ENCODE measurements at places on chromosomes 12 and 14. TPM values are rescaled to one million over a fixed set of nuclear protein-coding genes. Genes with fewer than 3 reads are reported as not detected.

Gene EPS8
- polyA plus RNA-seq = 34.5 TPM

- no peak for DNase-seq
- no peak overlapping the region for H3K27ac ChIP-seq
- peaks cover 40% of the 10 kb centered on the region for H3K27me3 ChIP-seq
- no peaks in the 10 kb centered on the region for H3K36me3 ChIP-seq
- H3K4me1 ChIP-seq = no peaks in the 10 kb centered on the region
Observed at GRCh38 chr14:100786576-100787219, 39.2 kb upstream of the MEG3 start.

GRCh38 chr12:23707270-23707669 is 242.2 kb downstream of the SOX5 start:
- no peaks in the 10 kb centered on the region for H3K36me3 ChIP-seq
- no peaks in the 10 kb centered on the region for H3K27me3 ChIP-seq
- no peak for DNase-seq
- no peak overlapping the region for H3K4me3 ChIP-seq
- no peaks in the 10 kb centered on the region for H3K4me1 ChIP-seq

GRCh38 chr12:124617615-124618014 is 50.2 kb upstream of the NCOR2 start:
- no peaks in the 10 kb centered on the region for H3K27me3 ChIP-seq
- H3K4me1 ChIP-seq = peaks cover 8% of the 10 kb centered on the region
- H3K36me3 ChIP-seq = no peaks in the 10 kb centered on the region
- H3K27ac ChIP-seq = no peak overlapping the region

- DNase-seq = no peak
- H3K4me1 ChIP-seq = no peaks in the 10 kb centered on the region
- no peaks in the 10 kb centered on the region for H3K36me3 ChIP-seq
- H3K4me3 ChIP-seq = no peak overlapping the region
- H3K27ac ChIP-seq = no peak overlapping the region
Observed at GRCh38 chr12:115380546-115381120, 696.7 kb upstream of the TBX3 start.

DNA sequence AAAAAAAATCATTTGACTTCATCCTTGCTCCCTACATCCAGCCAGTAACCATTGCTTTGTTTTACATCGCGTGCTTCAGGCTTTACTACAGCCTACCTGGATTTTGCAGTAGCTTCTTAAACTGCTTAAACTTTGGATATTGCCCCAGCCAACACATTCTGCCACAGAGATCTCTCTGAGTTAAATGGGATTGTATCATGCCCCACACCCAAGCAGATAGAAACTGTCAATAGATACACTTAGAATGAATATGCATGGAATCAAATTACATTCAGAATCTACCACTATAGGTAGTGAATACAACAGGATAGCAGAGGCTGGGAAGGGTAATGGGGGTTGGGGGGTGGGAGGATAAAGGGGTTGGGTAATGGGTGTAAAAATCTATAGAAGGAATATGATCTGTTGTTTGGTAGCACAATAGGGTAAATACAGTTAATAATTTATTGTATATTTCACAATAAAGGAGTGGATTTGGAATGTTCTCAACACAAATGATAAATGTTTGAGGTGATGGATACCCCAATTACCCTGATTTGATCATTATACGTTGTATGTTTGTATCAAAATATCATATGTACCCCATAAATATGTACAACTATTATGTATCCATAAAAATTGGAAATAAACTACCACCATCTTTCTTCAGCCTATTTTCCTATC is 2.7 kb upstream of the MYRFL start:
- no peaks in the 10 kb centered on the region for H3K27me3 ChIP-seq
- no peaks in the 10 kb centered on the region for H3K36me3 ChIP-seq

DNA sequence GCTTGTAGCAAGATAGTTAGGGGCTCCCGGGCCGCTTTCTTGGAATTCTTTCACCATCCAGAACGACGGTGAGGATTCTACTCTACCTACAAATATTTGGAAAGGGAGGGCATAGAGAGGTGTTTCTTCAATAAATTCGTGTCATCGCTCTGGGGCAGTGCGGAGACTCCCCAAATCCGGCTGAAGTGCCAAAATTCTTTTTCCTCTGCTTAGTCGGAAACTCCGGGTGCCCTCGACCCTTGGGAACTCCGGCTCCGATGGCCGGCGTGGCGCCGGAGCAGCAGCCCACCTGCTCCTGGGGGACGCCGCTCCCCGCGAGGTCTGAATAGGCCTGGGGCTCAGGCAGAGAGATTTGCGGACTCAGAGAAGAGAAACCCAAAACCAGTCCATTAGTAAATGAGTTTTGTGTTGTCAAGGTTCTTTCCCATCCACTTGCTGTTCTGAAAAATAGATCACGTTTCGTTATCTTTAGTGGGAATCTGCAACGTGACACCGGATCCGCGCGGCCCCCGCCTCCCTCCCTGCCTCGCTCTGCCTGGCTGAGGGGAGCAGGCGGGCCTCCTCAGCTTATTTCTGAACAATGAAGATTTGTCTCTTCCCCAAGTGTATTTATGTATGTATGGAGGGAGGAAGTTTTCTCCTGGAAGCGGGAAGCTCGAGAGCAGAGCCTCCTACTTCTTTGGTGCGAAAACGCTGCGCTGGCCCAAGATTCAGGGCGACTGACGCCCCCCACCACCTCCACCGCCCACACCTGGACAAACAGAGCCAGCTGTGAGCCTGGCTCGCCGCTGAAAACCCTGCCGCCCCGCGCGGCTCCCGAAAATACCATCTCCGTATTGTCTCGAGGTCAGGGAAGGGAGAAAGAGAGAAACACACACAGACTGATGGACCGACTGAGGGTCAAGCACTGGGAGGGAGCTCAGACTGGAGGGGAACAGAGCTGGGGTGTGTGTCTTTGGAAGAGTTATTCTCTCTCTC is 3.7 kb upstream of the SIX1 start:
- no peak overlapping the region for H3K27ac ChIP-seq
- H3K4me1 ChIP-seq = peaks cover 63% of the 10 kb centered on the region
- no peak overlapping the region for H3K4me3 ChIP-seq
- H3K36me3 ChIP-seq = no peaks in the 10 kb centered on the region
- H3K27me3 ChIP-seq = peaks cover 99% of the 10 kb centered on the region
- DNase-seq = no peak

Data from heart right ventricle (tissue), 16 donors.